GM12864 (cell line): ENCODE measurements at places on chromosomes 7 and 10.

DNA sequence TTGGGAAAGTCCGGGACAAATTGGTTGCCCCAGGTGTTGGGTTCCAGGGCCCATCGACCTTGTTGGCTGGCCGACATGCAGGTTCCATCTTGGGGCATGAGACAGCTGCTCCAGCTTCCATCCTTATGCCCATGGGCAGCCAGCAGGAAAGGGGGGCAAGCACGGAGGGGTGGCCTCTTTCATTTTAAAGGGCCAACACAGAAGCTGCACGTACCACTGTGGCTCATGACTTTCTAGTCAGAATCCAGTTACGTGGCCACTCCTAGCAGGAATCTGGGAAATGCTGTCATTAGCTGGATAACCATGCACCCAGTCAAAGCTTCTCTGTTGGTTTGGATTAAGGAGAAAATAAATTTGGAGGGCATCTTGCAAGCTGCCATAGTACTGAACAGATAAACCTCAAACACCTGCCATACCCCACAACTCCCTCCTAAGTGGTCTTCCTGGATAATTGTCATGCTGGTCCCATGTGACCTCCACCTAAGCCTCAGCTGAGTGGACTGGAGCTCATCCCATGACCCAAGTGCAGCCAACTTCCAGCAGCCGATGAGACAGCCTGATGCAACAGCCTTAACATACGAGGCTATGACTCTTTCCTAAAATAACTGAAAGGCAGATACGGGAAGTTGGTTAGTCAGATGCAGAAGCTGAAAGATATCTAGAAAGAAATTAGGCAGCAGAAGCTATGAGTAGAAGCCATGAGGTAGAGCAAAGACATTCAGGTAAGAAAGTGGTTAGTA, 21.4 kb upstream of the GSDME start:
- peak; percentile 60 for DNase-seq

- no peak for DNase-seq
These were observed 285.9 kb upstream of the CSTF2T start for GRCh38 chr10:51985336-51985735.

GRCh38 chr7:1156782-1157535, 3.0 kb downstream of the ZFAND2A start:
- DNase-seq, result no peak

GRCh38 chr10:127797339-127797738, 60.4 kb downstream of the FOXI2 start:
- no peak for DNase-seq

GRCh38 chr7:129780257-129780973, 168.9 kb downstream of the NRF1 start:
- no peak for DNase-seq

- DNase-seq, result no peak
These were observed 588 bp downstream of the GLI3 start for GRCh38 chr7:42236266-42236975.

DNA sequence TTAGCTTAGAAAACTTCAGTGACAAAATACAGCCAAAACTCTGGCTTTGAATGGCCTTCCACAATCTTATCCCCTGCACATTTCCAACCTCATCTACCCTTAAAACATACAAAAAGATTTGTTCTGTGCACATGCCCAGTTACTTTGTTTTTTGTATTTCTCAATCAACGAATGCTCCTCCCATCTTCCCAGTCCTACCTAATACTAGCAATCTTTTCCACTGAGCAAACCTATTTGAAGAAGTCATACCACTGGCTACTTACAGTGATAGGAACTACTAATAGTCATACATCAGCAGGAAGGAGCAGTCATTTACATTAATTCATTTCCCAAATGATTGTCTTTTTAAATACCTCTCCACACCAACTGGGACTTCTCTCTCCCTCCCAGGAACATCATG, 2.5 kb downstream of the USP54 start:
- no peak for DNase-seq
